Renal pelvis (tissue), 12 donors: ENCODE measurements at places on chromosomes 1 and 21. TPM values are rescaled to one million over a fixed set of nuclear protein-coding genes. Genes with fewer than 3 reads are reported as not detected.

DNA sequence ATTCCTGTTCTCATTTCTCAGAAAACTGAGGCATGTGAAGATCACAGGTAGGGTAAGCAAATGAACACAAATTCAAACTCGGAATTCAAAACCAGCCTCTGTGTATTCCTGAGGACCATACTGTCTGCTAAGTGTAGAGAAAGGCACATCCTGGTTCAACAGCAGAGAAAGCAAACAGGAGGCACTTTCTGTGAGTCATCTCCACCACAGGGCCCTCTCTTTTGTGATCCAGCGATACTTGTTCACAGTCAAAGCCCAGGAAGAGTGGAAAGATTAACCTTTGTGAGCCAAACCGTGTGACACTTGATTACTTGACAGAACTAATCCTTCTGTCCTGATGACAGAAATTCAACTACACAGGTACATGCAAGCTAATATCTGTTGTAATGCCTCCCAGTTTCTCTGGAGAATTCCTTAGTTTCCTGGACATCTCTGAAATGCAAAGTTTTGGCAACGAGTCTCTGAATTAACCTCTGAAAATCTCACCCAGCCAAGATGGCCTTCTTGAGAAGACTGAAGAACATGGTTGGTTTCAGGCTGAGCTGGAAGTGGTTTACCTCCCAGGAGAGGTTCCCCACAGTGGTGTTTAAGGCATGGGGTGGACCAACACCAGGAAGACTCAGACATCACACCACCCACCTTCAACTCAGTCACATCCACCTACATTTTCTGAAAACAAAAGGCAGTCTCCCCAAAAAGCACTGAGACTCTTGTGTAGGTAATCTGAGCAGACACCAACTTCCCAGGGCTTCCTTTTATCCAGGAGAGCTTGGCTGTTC lies 98.2 kb upstream of the ERG start:
- no peak for DNase-seq

- no peak for DNase-seq
Observed at GRCh38 chr1:97377432-97378034, 543.3 kb downstream of the DPYD start.

GRCh38 chr1:42735477-42736105 lies 4.4 kb downstream of the CLDN19 start:
- no peak for DNase-seq

Gene OR2T3
- not detected for polyA plus RNA-seq

DNA sequence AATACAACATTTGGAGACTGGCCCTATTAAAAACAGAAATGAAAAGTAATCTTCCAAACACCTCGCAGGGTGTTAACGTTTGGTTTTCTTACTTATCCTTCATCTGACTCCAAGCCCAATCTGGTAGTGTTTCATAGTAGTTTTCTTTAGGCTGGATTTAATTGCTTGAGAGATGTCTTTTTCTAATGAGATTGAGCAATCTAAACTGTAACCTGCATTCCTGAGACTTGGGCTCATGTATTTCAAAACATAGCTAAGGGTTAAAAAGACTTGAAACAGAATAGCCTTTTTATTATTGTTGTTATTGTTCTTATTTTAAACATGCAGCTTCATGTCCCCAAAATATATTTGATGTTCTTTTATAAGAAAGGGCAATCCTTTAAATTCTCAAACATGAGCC lies 278.9 kb downstream of the TGFB2 start:
- no peak for DNase-seq

DNA sequence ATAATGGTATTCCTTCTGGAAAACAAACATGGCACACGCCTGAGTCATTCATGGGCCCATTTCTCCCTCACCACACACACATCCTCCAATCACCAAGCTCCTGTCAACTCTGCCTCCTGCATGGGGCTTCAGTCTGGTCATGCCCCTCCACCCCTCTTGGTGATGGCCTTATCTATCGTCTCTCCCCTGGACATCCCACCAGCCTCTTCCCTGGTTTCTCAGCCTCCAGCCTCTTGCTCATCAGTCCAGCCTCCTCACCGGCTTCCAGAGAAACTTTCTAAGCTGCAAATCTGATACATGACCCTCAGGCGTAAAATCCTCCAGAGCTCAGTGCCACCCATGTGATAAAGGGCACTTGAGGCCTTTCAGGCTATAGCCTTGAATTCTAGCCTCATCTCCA lies 243.9 kb downstream of the FOXD2 start:
- DNase-seq = no peak

Gene CYYR1
- 54.7 TPM for polyA plus RNA-seq

DNA sequence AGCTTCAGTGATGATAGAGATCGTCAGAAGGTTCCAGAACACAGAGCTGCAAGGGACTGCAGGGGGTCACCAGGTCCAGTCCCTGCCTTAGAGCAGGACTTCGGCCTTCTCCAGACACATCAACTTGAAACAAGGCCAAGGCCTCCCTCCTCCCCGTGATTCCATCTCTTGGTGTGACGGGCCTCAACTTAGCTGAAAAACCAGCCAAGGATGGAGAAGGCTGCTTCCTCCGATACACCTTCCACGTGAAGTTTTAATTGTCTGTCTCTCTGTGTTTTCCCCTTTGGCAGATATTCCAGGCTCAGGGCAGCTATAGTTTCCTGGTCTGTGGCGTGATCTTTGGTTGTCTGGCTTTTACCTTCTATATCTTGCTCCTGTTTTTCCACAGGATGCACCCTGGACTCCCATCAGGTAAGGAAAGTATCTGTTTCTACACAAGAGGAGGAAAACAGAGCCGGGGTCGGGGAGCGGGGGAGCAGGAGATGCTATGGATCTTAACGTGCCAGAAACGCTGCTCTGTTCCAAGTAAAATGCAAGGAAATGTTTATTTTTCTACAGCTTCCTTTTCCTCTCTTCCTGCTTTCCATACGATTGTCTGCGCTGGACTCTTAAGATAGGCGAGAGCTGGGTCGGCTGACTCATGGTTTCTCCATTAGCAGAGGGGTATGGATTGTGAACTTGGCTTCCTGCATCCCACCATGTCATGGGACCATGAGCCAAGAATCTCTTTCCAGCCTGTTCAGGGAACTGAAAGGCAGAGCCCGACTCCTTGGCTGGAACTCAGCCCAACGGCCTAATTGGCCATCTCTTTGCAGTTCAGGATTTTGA lies 32.8 kb downstream of the ELK4 start:
- DNase-seq = peak; percentile 81

- DNase-seq = no peak
Observed at GRCh38 chr1:186443638-186444037, 17.3 kb downstream of the PDC start.

- DNase-seq = no peak
Observed at GRCh38 chr1:178189814-178190213, 95.9 kb downstream of the RASAL2 start.

DNA sequence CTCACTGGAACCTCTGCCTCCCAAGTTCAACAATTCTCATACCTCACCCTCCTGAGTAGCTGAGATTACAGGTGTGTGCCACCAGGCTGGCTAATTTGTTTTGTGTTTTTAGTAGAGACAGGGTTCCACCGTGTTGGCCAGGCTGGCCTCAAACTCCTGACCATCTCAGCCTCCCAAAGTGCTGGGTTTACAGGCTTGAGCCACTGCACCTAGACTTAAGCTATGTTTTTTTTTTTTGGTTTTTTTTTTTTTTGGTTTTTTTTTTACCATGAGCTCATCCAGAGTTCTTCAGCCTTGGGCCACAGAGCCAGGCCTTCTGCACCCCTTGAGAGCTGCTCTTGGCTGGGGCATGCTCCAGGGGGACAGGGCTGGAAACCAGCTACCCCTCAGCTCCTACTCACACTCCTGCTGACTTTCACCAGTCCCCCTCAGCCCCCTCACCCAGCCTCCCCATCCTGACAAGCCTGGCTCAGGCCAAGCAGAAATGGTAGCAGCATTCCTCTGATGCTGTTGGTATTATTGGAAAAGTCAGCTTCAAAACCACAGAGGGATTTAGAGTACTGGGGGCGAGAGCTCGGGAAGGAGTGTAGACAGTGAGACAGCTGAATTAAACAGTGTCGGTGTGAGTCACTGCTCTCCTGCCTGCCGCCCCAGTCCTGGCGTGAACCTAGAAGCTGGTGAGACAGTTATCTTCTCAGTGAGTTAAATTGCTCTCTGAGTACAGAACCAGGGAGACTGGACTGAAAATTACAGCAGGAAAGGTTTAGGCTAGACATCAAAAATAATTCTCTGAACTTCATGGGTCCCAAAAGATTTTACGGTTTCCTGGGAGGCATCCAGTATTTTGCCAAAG lies 63.7 kb downstream of the NAV1 start:
- no peak for DNase-seq

DNA sequence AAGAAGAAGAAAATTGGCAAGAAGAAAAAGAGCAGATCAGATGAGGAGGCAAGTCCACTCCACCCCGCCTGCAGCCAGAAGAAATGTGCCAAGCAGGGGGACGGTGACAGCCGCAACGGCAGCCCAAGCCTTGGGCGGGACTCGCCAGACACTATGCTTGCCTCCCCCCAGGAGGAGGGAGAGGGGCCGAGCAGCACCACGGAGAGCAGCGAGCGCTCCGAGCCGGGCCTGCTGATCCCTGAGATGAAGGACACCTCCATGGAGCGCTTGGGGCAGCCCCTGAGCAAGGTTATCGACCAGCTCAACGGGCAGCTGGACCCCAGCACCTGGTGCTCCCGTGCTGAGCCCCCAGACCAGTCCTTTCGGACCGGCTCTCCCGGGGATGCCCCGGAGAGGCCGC lies 9.0 kb upstream of the SLC25A34 start:
- no peak for DNase-seq

Gene PGLYRP3
- not detected for polyA plus RNA-seq

GRCh38 chr1:169550294-169550693 lies 36.0 kb downstream of the F5 start:
- DNase-seq = peak; percentile 42

Gene FCRL6
- 0.33 TPM for polyA plus RNA-seq

Gene SLAMF6
- polyA plus RNA-seq = 0.17 TPM

DNA sequence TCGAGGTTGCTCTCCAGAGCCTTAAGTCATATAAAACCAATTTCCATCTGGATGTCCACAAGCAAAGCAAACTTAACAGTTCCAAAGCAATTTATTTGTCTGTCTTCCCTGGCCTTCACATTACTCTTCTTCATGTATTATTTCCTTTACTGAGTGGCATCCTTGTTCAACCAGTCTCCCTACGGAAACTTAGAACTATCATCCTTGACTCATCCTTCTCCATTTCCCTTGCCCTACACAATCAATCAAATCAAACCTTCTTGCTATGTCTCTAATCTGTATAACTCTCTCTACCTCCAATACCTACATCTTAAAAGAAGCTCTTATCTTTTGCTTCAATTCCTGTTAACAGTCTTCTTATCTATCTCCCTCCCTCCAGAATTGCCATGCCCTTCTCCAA lies 25.4 kb downstream of the EGLN1 start:
- DNase-seq = no peak

GRCh38 chr1:186026946-186027345 lies 292.8 kb downstream of the HMCN1 start:
- no peak for DNase-seq

Gene RAP1GAP
- 22.5 TPM for polyA plus RNA-seq

GRCh38 chr21:42190486-42190863 lies 28.5 kb upstream of the ABCG1 start:
- DNase-seq = no peak

DNA sequence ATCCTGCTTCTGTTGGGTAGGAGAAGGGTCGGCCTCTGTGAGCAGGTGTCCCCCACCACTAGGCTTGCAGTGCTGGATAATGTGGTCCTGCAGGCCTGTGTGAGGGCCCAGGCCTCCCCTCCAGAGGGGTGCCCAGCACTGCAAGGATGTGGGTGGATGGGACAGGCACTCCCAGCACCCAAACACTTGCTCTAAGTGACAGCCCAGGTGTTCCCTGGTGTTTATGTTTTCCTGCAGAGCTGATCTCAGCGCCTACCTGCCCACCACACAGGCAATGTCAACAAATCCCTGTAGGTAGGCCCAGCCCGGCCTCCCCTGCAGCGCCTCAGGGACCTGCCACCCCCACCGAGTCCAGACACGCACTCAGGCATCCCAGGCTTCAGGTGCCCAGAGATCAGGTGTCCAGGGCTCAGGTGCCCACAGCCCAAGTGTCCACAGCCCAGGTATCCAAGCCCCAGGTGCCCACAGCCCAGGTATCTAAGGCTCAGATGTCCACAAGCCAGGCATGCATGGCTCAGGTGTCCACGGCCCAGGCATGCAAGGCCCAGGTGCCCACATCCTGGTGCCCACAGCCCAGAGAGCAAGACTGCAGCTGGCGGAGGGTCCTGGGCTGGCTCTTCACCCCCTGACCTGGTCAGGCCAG lies 59.2 kb downstream of the WNT9A start:
- no peak for DNase-seq

GRCh38 chr1:237887542-237887941 lies 3.2 kb downstream of the ZP4 start:
- DNase-seq = no peak

DNA sequence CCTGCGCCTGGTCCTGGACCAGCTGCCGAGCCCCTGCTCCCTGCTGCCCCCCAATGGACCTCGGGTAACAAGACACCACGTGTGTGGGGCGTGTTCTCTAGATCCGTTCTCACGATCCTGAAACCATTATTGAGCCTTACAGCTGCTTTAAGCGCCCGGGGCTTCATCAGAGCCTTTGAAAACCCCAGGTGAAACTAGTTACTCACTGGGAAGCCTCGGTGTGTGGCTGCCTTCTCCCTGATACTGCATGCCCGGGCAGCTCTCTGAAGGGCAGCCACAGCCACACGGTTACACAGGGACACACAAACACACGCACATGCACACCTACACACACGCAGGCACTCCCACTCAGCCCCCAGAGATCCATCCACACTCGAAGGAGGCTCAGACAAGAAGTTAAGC lies 5.3 kb downstream of the HES2 start:
- no peak for DNase-seq

GRCh38 chr1:147891088-147891487 lies 11.5 kb upstream of the GJA8 start:
- no peak for DNase-seq

GRCh38 chr1:166852918-166853317 lies 13.6 kb downstream of the POGK start:
- no peak for DNase-seq

DNA sequence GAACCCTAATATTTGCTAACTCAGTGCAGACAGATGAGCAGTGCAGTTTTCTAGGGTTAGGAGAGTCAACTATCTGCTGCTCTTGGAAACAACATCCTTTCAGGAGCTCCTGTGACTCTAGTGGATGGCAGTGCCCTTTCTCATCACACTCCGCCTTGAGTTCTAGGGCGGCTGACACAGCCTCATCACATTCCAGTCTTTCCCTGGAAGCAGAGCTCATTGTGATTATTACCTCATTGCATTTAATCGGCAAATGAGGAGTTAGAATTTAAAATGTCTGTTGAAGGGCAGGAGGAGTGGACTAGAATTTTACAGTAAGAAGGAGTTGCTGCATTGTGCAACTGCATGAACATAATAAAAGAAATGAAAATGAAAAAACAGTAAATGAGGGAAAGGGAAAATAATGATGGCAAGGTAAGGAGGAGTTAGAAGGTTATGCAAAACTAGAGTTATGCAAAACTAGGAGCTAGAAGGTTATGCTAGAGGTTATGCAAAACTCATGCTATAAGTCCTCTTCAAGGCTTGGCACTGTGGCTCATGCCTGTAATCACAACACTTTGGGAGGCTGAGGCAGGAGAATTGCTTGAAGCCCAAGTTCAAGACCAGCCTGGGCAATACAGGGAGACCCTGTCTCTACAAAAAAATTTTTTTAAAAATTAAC lies 6.9 kb upstream of the PTGFRN start:
- DNase-seq = no peak

GRCh38 chr1:65963156-65963888 lies 170.6 kb downstream of the PDE4B start:
- peak; percentile 9 for DNase-seq
